Endothelial cell of umbilical vein (primary cell): ENCODE measurements at places on chromosomes 13 and 19.
A peak's percentile ranks its signal among the peaks of the same experiment; 100 is the strongest.

DNA sequence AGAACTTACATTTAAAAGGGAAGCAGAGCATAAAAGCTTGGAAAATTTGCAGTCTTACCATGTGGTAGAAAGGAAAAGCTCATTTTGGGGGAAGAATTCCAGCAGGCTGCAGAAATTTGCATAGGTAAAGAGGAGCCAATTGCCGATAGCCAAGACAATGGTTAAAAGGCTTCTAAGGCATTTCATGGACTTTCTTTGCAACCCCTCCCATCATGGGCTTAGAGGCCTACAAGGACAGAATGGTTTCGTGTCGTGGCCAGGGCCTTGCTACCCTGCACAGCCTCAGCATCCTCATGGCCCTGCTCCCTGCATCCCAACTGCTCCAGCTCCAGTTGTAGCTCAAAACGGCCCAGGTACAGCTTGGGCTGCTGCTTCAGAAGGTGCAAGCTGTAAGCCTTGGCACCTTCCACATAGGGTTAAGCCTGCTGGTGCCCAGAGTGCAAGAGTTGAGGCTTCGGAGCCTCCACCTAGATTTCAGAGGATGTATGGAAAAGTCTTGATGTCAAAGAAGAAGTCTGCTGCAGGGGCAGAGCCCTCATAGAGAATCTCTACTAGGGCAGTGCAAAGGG, 420.3 kb downstream of the PCDH17 start:
- no peak for DNase-seq

- no peak for DNase-seq
These were observed 174.6 kb downstream of the SUCLA2 start for GRCh38 chr13:47826471-47826870.

GRCh38 chr13:36332986-36333385, 13.2 kb downstream of the SPART start:
- peak; percentile 65 for DNase-seq

DNA sequence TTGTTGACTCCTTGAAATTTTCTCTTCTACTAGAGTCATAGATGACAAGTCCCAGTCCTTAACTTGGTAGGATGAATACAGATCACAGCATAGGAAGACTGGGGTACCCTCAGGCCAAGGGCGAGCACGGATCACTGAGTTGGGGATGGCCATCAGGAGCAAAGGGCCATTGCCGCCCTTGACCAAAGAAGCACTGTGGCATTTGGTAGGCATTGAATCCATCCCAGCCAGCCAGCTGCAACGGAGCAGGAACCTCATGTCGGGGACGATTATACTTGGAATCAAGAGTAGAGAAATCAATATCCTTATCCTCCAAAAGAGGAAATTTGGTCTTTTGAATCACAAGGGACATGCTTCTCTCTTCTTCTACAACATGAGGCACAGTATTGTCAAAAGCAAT, 50.1 kb upstream of the ZNF573 start:
- DNase-seq: no peak

GRCh38 chr13:24122569-24122968, 38.0 kb upstream of the SPATA13 start:
- no peak for DNase-seq

- no peak for DNase-seq
These were observed 1.2 kb upstream of the HIF3A start for GRCh38 chr19:46295401-46296201.

- peak; percentile 11 for DNase-seq
These were observed 5.6 kb downstream of the C5AR1 start for GRCh38 chr19:47315125-47315821.

DNA sequence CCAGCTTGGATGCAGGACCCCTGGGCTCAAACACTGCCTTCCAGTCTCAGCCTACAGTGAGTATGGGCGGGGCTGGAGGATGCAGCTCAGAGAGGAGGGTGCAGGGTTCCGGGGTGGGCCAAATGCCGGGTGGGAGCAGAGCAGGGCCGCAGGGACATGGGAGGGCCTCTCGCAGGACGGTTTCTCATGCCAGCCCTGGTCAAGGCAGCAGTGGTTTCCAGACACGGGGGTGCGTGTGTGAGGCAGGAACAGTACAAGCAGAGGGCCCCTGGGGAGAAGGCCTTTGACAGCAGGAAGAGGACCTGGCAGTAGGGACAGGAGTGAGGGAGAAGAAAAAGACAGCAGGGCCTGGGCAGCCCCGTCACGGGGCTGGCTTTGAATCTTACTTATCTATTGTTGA, 34.1 kb downstream of the CRTC1 start:
- no peak for DNase-seq

- peak; percentile 59 for DNase-seq
These were observed 31.3 kb upstream of the ZMYM2 start for GRCh38 chr13:19927117-19927748.

GRCh38 chr19:54207983-54208783, 7.5 kb downstream of the RPS9 start:
- DNase-seq: peak; percentile 48

GRCh38 chr19:44947041-44947581, 1.3 kb downstream of the APOC2 start:
- DNase-seq: no peak

GRCh38 chr19:39166571-39167391, 30.0 kb upstream of the NCCRP1 start:
- DNase-seq: no peak

GRCh38 chr19:43780706-43781525, at the start of gene KCNN4:
TSS of gene KCNN4 (minus strand) at chr19:43780973. CDS start at chr19:43780861, 112 bp downstream.
- no peak for DNase-seq

GRCh38 chr13:97295283-97296182, 73.4 kb downstream of the MBNL2 start:
- peak; percentile 85 for DNase-seq

DNA sequence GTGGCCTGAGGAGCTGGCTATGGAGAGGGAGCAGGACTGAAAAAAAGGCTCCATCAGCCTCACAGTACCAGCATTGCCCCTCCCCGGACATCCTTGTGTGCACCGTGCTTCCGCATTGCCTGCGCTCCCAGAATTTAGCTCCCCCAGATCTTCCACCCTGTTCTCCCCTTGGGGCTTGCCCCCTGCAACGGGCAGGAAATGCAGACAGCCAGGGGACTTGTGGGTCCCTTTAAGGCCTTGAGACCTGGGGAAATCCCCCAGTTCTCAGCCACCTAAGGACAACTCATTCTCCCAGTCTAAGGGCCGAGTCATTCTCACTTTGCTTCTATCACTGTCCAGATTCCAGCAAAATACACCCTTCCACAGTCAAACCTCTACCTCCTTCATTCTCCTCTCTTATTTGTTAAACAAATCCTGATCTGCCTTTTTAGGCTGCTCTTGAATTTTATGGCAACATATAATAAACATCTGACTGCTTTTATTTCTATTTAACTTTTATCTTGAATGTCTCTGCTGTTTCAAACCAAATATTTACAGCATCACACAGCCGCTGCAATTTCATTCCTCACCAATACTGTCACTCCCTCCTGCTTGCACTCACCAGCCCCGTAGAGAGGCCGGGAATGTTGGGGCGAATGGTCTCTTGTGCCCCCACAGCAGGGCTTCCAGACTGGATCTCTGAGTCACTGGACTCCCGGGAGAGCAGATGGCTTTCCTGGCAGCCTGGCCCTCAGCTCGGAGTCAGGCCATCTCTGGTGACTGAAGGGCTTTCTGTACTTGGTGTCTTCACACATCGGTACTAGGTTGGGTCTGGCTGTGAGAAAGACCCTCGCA, 221.9 kb downstream of the TSHZ3 start:
- DNase-seq: no peak

- DNase-seq: no peak
These were observed 4.9 kb upstream of the ESD start for GRCh38 chr13:46801858-46802257.

DNA sequence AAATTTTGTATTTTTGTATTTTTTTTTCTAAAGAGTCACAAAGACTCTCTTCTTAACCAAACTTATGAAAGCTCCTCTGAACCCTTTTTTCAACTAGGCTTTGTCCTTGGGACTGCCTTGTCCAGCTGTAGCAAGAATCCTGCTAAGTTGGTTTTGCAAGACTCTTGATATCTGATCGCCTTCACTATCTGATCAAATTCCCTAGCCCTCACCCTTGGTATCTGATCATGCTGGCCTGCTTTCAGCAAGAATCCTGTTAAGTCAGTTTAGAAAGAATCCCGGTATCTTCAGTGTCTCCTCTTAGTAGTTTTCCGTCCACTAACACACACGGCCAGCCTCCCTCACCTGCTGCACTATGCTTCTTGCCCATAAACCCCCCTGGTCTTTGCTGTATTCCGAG, 1.9 kb upstream of the SIGLEC5 start:
- DNase-seq: no peak

DNA sequence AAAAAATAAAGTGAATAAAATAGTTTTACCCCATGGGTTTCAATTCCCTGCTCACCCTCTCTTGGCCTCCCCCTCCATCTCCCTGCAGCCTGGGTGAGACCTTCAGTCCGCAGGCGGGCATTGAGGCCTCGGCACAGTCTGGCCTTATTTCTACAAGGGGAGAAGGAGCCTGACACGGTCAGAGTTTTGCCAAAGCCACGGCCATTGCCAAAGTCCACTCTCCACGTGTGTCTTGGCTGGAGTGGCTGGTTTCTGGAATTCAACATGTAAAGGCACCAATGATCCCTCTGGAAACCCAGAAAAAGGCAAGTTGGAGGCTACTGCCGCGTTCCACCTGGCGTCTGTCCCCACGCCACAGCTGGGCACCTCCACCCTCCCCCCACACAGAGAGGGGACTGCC, 43.4 kb upstream of the SPACA7 start:
- DNase-seq: no peak

GRCh38 chr19:41305927-41306793, 3.8 kb upstream of the CCDC97 start:
- no peak for DNase-seq

DNA sequence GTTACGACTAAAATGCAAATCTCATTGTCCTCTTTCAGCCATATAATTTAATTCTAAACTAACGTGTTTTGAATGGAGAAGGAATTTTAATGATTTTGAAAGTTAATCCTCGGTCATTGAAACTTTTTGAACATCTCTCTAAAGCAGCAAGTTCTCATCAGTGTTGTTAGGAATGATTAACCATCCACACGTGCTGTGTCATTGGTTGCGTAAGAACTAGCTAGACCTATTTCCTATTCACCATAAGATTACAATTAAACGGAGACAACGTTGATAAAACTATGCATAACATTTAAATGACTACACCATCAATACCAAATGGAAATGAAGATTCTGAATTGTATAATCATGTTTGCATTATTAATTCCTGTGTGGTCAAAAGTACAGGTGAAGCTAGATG, 155.6 kb upstream of the IRS2 start:
- no peak for DNase-seq

GRCh38 chr13:40777809-40778175, 6.8 kb upstream of the MRPS31 start:
- no peak for DNase-seq

- peak; percentile 64 for DNase-seq
These were observed 68.8 kb downstream of the DOCK9 start for GRCh38 chr13:98909016-98909415.

GRCh38 chr13:35693134-35693784, 216.8 kb upstream of the MAB21L1 start:
- DNase-seq: no peak

DNA sequence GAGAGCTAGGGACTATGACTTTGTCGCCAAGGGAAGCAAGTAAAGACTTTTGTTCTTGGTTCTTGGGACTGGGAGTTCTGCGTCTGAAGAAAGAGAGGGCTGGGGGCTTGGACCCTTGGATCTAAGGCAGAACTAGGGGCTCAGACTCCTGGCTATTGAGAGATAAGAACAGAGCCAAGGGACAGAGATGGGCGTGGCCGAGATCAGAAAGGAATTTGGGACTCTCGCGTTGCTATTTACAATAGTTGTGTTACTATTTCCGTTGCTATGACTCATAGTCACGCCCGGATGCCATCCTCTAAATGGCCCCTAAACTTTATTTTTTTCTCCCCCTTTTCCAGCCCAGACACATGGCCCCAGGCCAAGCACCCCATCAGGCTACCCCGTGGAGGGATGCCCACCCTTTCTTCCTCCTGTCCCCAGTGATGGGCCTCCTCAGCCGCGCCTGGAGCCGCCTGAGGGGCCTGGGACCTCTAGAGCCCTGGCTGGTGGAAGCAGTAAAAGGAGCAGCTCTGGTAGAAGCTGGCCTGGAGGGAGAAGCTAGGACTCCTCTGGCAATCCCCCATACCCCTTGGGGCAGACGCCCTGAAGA, 759 bp downstream of the PPP1R15A start:
- peak; percentile 96 for DNase-seq

DNA sequence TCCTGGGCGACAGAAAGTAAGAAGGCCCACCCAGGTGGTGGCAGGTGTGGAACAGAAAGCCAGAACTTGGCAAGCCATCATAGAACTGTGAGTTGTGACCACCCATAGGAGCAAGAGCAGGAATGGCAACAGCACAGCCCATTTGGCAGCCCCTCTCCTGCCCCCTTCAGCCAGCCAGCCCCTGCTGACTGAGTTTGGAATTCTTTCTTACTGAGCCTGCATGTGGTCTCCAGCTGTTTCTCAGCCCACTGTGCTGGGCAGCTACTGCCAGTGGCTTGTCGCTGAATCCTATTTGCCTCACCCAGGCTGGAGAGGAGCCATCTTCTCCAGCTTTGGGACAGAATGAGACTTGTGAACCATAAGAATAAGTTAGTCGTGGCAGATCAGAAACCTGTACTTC, 28.3 kb downstream of the CNMD start:
- DNase-seq: no peak

DNA sequence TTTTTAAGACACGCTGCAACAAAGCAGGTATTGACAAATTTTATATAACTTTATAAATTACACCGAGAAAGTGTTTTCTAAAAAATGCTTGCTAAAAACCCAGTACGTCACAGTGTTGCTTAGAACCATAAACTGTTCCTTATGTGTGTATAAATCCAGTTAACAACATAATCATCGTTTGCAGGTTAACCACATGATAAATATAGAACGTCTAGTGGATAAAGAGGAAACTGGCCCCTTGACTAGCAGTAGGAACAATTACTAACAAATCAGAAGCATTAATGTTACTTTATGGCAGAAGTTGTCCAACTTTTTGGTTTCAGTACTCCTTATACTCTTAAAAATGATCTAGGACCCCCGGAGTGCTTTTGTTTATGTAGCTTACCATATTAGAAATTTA, 1.2 kb downstream of the BRCA2 start:
- no peak for DNase-seq

DNA sequence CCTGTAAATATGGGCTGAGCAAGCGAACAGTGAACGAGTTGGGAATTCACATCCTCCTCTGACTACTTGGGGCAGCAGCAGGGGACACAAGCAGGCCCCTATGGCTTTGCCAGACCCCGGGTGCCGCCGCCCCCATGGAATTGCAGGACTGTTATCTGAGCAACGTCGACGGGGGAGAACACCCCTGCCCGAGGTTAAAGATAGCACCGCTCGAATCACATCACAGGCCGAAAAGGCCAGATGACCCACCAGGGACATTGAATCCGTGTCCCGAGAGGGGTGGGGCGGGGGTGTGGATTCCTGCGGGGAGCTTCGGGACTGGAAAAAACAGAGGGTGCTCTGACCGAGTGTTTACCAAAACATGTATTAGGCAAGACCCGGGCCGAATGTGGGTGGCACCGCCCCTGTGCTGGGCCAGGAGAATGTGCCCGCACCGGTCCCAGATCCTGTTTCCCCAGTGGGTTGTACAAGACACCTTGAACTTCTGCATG, 9.1 kb downstream of the FEM1A start:
- DNase-seq: no peak
